Inflammatory macrophage (primary cell): ENCODE measurements at places on chromosomes 3 and 15.

- DNase-seq = no peak
These were observed 240.1 kb downstream of the ISL2 start for GRCh38 chr15:76576523-76577279.

- no peak for DNase-seq
These were observed 27.3 kb downstream of the ENTPD3 start for GRCh38 chr3:40414270-40414669.

GRCh38 chr15:43859546-43859945 lies 32.7 kb downstream of the WDR76 start:
- DNase-seq = no peak

- no peak for DNase-seq
These were observed 329.6 kb upstream of the RGMA start for GRCh38 chr15:93418566-93418965.

DNA sequence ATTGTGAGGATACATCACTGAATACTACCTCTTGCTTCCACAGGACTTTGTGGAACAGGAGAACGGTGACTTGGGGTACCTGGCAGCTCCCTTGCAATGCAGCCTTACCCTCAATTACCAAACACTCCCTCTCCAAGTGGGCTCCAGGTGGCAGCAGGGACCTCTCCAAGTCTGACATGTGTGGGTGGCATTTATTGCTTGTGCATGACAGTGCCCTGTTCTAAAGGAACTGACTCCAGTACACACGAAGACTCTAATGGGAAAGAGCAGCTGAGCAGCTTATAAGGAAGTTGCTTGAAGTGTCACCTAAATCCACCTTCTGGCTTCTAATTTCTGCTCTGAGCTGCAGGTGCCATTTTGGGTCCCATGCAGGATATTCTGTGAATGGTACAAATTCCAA lies 174.1 kb upstream of the SLCO3A1 start:
- no peak for DNase-seq

- no peak for DNase-seq
These were observed 4.5 kb downstream of the SLC49A4 start for GRCh38 chr3:122799322-122799721.

- DNase-seq = no peak
These were observed 125.2 kb downstream of the OCA2 start for GRCh38 chr15:27973886-27974285.

DNA sequence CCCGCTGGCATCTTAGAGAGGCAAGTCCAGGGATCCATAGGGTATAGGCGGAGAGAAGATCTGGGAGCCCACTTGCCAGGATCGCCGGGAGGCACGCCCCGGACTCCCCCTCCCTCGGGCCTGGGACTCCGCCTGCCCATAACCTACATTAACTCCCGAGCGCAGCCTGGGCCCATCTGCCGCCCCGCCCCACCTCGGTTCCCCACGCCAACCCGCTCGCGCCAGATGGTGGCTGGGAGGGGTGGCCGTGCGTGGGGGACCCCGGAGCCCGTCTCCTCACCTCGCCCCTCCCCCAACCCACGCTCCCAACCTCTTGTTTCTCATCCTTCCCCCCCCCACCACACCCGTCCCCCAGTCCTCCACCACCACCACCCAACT lies 1.7 kb upstream of the DLL4 start:
- no peak for DNase-seq

- no peak for DNase-seq
These were observed 17.9 kb upstream of the SATB1 start for GRCh38 chr3:18442756-18443664.

- peak; percentile 77 for DNase-seq
These were observed 85.5 kb downstream of the FLNB start for GRCh38 chr3:58093574-58094195.

GRCh38 chr3:31908391-31909097 lies 72.5 kb downstream of the OSBPL10 start:
- DNase-seq = no peak

DNA sequence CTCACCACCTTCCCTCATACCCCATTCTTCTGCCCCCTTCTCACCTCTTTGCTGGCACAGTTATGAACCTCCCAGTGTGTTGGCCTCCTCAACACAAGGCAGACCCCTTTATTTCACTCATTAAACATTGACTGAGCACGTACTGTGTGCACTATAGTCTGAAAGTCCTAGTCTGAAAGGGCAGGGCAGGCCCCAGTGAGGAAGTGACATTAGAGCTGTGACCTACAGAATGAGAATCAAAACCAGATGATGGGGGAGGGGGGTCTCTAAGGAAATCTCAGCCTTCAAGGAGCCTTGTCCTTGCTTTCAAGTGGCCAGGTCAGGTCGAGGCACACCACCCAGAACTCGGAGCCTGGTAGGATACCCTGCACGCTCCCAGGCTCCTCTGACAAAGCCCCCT lies 3.5 kb downstream of the SLC28A1 start:
- DNase-seq = no peak

DNA sequence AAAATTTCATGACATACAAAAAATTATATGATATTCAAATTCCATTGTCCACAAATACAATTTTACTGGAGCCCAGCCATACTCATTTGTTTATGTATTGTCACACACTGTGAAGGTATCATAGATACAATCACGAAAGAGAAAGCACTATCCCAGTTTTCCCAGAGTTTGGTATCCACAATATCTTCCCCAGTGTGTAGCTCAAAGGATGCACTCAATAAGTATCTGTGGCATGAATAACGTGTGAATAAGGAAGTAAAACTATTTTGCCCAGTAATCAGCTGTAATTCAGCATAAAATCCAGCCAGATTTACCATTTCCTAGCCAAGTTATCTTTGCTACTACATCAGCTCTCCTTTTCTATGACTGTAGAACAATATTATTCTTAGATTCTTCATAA lies 131.3 kb upstream of the KCNMB2 start:
- DNase-seq = no peak

DNA sequence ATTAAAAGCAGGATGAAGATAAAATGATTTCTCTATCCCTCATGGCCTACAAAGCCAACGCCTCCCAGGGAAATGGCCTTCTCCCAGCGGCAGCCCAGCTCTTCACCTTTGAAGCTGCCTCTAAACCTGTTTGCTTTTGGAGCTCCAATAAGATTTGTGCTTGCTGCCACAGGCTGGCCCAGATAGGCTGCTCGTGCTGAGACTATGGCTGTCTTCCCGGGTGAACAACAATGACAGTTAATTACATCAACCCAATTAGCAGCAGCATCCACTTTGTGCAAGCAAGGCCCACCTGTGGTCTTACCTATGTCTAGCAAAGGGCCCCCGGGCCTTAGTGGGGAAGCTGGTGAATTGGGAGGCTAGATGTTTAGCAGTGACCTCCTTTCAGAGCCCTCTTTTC lies 179.6 kb downstream of the P3H2 start:
- no peak for DNase-seq

GRCh38 chr3:89586676-89587075 lies 479.3 kb downstream of the EPHA3 start:
- DNase-seq = no peak

GRCh38 chr15:35047528-35047927 lies 37.6 kb downstream of the NANOGP8 start:
- no peak for DNase-seq

DNA sequence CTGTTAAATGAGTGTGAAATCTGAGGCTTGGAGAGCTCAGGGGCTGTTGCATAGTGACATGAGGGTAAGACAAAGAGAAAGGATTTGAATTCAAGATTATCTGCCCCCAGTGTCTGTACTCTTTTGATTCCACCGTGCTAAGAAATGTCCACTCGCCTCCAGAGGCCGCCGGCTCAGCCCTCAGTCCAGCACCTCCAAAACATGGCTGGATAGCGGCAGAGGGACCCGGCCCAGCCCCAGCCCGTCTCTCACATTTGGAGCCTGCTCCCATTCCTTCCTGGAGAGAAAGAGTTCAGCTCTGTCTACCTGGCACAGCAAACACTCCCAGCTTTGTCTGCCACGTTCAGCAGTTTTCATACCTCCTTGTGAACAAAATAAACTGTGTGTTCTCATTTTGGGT lies 84.8 kb upstream of the IQSEC1 start:
- DNase-seq = no peak

DNA sequence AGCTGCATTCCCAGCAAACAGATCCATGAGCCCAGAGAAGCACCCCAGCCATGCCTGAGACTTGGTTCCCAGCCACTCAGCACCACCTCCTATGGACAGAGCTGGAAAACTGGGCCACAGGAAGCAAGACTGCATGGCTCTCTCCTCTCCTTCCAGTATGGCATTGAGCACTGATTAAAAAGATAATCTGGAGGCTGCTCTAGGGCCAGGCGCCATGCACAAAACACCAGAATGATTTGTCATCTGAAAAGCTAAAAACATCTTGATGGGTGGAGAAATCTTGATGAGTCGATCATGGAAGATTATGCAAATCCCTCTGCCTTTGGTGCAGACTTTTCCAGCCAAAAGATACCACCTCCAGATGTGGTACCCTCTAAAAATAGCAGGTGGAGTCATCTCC lies 62.7 kb upstream of the MRPS22 start:
- no peak for DNase-seq

GRCh38 chr15:92232317-92232716 lies 161.4 kb upstream of the ST8SIA2 start:
- no peak for DNase-seq

- no peak for DNase-seq
These were observed 901.4 kb downstream of the MCTP2 start for GRCh38 chr15:95132774-95133173.

DNA sequence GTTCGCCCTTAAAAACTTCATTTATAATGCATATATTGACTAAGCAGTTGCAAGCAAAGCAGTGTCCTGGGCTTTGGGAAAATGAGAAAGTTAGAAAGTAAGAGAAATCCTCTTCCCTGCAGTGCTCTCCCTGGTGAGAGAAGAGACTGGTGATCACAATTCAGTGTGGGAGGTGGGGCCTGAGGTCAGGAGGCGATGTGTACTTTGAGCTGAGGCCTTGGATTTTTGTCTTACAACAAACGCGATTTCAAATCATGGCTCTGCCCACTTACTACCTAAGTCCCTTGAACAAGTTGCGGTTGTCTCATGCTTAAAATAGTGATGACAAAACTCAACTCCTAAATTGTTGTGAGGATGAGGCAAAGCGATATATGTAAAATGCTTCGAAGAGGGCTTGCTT lies 316.3 kb upstream of the NECTIN3 start:
- no peak for DNase-seq

GRCh38 chr15:91265416-91265940 lies 165.4 kb downstream of the SV2B start:
- DNase-seq = no peak

DNA sequence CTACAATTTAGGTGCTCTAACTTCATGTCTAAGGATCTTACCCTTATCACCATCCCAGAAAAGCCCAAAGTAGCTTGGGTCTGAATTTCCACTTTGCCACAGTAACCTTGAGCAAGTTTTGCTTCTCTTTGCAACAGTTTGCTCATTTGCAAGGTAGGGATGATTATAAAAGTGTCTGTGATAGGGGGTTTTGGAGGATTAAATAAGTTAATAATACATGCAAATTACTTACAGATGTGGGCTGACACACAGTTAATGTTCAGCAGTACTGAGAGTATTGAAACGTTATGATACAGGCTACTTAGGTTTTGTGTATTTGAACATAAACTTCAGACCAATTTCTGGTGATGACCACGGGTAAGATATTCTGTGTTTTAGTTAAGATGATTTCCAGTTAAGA lies 444.7 kb upstream of the TPRG1 start:
- DNase-seq = no peak

- DNase-seq = no peak
These were observed 140.7 kb upstream of the RARB start for GRCh38 chr3:25287291-25287884.

DNA sequence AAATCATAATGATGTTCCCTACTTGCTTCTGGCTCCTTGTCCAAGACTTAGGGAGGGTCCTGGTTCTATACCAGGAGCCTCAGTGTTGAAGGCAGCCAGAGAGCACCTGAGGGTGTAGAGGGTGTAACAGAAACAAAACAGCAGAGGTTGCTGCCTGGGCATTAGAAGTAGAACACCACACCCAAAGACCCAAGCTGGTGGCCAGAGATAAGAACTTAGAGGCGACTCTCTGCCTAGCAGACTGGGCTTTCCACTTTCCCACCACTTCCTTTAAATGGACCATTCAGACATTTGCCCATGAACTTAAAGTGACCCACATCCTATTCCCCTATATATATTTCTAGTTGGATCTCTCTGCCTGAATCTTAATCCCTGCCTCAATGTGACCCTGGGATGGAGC lies 189.8 kb downstream of the KLF13 start:
- DNase-seq = no peak

GRCh38 chr3:100120693-100121092 lies 6.4 kb upstream of the FILIP1L start:
- no peak for DNase-seq

DNA sequence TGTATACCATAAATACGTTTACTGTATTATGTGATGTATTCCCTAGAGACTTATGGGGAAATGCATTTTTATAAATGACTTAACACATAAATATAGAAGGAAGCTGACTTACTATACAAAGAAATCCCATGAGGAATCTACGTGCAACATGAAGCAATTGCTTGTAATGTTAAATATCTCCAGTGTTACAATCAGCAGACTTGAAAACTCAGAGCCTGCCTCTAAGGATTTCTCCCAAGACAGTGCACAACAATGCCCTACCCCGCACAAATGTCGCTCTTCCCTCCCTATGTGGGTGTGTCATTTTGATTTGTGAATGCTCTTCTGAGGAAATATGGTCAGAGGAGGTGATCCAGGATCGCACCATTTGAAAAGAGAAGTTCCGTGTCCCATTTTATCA lies 629.0 kb downstream of the NR2F2 start:
- no peak for DNase-seq

GRCh38 chr15:47265686-47266085 lies 451.6 kb upstream of the SEMA6D start:
- DNase-seq = no peak

DNA sequence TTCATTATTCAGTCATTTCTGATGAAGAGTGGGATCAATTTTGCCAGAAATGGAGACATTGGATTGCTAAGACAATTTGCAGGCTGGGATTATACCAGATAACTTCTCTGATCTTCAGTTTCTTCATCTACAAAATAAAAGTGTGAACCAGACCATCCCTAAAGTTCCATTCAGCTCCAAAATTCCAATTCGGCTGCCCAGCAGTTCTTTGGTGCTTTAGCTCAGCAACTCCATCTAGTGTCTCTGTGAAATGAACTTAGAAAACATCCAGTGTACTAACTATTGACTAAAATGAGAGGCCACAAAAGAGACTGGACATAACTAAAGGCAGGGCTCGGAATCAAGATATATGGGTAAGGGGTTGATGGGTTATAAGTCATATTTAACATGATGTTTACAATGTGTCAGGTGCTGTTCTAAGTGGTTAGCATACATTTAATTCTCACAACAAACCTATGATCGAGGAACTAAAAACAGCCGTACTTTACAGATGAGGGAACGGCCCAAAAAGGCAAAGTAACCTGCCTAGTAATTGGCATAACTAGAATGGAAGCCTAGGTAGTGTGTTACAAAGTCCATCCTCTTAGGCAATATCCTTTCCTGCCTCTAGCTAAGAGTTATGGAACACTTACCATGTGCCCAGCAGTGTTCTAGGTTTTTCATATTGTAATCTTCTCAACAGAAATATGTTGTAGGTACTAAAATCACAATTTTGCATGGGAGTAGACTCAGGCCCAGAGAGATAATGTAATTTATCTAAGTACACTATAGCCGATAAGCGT lies 17.0 kb downstream of the THAP10 start:
- DNase-seq = no peak

GRCh38 chr15:32730677-32731654 lies 13.2 kb downstream of the GREM1 start:
- DNase-seq = no peak
